Temporal lobe (tissue), 4 donors: ENCODE measurements at places on chromosomes 3 and 15. TPM values are rescaled to one million over a fixed set of nuclear protein-coding genes. Genes with fewer than 3 reads are reported as not detected.

Gene C2CD4B
- total RNA-seq, result 1.2 TPM

Gene POC1A
- 2.5 TPM for total RNA-seq

Gene CNTN6
- total RNA-seq, result 10.8 TPM

Gene FBXO40
- under 0.01 TPM for total RNA-seq

Gene PROK2
- 0.98 TPM for total RNA-seq

Gene NECTIN3
- total RNA-seq, result 134 TPM

Gene TLR9
- total RNA-seq, result not detected

Gene PLCD1
- total RNA-seq, result 5.7 TPM

Gene CASR
- not detected for total RNA-seq

Gene ADGRG7
- under 0.01 TPM for total RNA-seq

Gene SATB1
- 86.5 TPM for total RNA-seq

Gene CACNA2D3
- total RNA-seq, result 23.4 TPM

Gene MB21D2
- 45.5 TPM for total RNA-seq

Gene FBN1
- total RNA-seq, result 20.9 TPM

Gene KBTBD13
- not detected for total RNA-seq

Gene ALS2CL
- 1.5 TPM for total RNA-seq

Gene POLR2M
- total RNA-seq, result 159 TPM

Gene TNFAIP8L3
- total RNA-seq, result 1.7 TPM

Gene TMC3
- total RNA-seq, result 0.25 TPM

Gene GATA2
- 0.74 TPM for total RNA-seq

Gene SLC22A13
- total RNA-seq, result under 0.01 TPM

Gene POU1F1
- total RNA-seq, result not detected

Gene FBXW12
- 1.5 TPM for total RNA-seq

Gene LNP1
- total RNA-seq, result 7.6 TPM

Gene CYP1A2
- not detected for total RNA-seq

Gene CPOX
- total RNA-seq, result 12.8 TPM

Gene SLC15A2
- 9.3 TPM for total RNA-seq

Gene SLC6A1
- total RNA-seq, result 54.6 TPM

Gene PARP15
- 0.49 TPM for total RNA-seq

Gene ISL2
- total RNA-seq, result not detected

Gene CDCP1
- total RNA-seq, result 0.98 TPM

Gene CHRM5
- total RNA-seq, result 1.2 TPM

Gene TRH
- 4.4 TPM for total RNA-seq

Gene NPAP1
- 0.49 TPM for total RNA-seq

Gene ZNF80
- not detected for total RNA-seq

Gene IMPG2
- total RNA-seq, result 1.7 TPM

Gene ZDHHC23
- 6.4 TPM for total RNA-seq

Gene INKA1
- 6.4 TPM for total RNA-seq

Gene MGA
- 53.4 TPM for total RNA-seq
